ENCODE measurements at places on chromosomes 4 and X. TPM values are rescaled to one million over a fixed set of nuclear protein-coding genes. Genes with fewer than 3 reads are reported as not detected.

Gene BTK
- not detected for total RNA-seq

Gene SPINK2
- not detected for total RNA-seq

Gene UGT8
- total RNA-seq, result not detected

Gene F11
- not detected for total RNA-seq

Gene CPE
- total RNA-seq, result 77.9 TPM

Gene SRPX2
- 36.7 TPM for total RNA-seq

Gene SSX4
- total RNA-seq, result not detected

- H3K36me3 ChIP-seq, result no peaks in the 10 kb centered on the region
- no peak overlapping the region for H3K4me3 ChIP-seq
- H3K27ac ChIP-seq, result no peak overlapping the region
- H3K27me3 ChIP-seq, result no peaks in the 10 kb centered on the region
- DNase-seq, result no peak
These were observed 871.7 kb downstream of the FAM133A start for GRCh38 chrX:94545722-94546121.

- no peak overlapping the region for H3K27ac ChIP-seq
- DNase-seq, result peak; percentile 6
- H3K36me3 ChIP-seq, result no peaks in the 10 kb centered on the region
- no peaks in the 10 kb centered on the region for H3K27me3 ChIP-seq
These were observed 122.9 kb downstream of the PPA2 start for GRCh38 chr4:105350859-105351490.

- no peaks in the 10 kb centered on the region for H3K27me3 ChIP-seq
- DNase-seq, result no peak
- H3K4me3 ChIP-seq, result no peak overlapping the region
- H3K4me1 ChIP-seq, result no peaks in the 10 kb centered on the region
- no peak overlapping the region for H3K27ac ChIP-seq
- H3K36me3 ChIP-seq, result no peaks in the 10 kb centered on the region
These were observed 271.2 kb upstream of the SMIM31 start for GRCh38 chr4:164482758-164483157.

DNA sequence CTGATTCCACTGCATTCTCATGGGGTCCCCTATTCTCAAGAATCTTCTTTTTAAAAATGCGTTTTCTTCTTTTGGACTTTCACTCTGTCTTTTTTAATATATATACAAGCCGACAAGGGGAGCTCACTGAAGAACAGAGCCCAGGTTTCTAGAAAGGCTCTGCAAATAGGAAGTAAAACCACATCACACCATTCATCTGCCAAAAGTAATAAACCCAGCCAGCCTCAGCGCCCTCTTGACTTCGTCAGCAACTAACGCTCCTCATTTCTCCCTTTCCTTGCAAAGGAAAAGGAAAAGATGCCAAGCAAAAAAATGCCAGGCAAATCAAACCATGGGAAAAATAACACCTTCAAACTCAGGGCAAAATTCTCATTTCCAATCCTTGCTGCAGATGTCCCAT is 136.4 kb downstream of the HHIP start:
- no peak overlapping the region for H3K4me3 ChIP-seq
- H3K27ac ChIP-seq, result no peak overlapping the region
- peaks cover 39% of the 10 kb centered on the region for H3K27me3 ChIP-seq

GRCh38 chr4:52840531-52841370 is 21.4 kb upstream of the RASL11B start:
- H3K4me1 ChIP-seq, result peaks cover 28% of the 10 kb centered on the region
- H3K4me3 ChIP-seq, result no peak overlapping the region
- H3K27me3 ChIP-seq, result no peaks in the 10 kb centered on the region
- DNase-seq, result no peak
- no peaks in the 10 kb centered on the region for H3K36me3 ChIP-seq
- no peak overlapping the region for H3K27ac ChIP-seq

DNA sequence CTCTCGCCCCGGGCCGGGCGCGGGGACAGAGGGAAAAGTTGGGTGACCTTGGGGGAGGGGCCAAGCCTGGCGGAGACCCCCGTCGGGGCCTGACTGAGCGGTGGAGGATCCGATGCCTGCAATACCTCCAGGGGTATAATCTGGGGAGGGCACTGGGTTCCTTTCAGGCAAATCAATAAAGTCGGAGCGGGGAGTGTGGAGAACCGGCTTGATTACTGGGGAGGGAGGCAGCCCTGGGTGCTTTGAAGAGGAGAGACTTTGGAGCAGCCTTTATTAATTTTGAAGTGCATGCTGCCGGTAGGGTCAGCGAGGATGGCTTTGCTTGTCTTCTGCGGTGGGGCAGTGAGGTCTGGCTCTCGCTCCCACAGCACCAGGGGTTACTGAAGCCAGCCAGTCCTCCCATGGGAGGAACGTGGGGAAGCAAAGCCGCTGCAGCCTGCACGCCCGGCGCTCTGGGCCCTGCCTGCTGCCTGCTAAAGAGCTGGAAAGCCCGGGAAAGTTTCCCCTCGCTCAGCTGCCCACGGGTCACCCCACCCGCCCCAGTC is 403 bp upstream of the LGI2 start:
- H3K27me3 ChIP-seq, result peaks cover 57% of the 10 kb centered on the region
- H3K4me3 ChIP-seq, result peak overlapping the region; percentile 58
- no peaks in the 10 kb centered on the region for H3K36me3 ChIP-seq
- no peaks in the 10 kb centered on the region for H3K4me1 ChIP-seq

- no peak overlapping the region for H3K4me3 ChIP-seq
- H3K27me3 ChIP-seq, result peaks cover 39% of the 10 kb centered on the region
- H3K27ac ChIP-seq, result no peak overlapping the region
- peaks cover 22% of the 10 kb centered on the region for H3K4me1 ChIP-seq
- H3K36me3 ChIP-seq, result no peaks in the 10 kb centered on the region
These were observed 323.2 kb downstream of the RAB28 start for GRCh38 chr4:13160920-13161319.

DNA sequence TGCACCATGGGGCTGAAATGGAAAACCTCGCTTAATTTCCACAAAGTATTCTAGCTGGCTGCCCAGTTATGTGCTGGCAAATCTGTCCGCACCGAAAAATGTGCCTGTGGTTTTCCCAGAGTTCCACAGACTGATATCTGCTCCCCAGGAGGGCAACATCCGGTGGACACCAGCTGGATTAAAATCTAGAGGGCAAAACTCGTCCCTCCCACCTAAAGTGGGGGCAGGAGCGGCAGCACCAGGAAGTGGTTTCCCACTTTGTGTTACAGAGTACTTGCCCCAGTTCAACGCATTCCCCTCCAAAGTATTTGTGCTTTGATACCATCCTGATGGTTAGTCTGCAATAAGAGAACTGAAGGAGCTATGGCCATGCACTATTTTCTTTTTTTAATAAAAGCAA is 187.6 kb downstream of the TSPAN5 start:
- peaks cover 37% of the 10 kb centered on the region for H3K4me1 ChIP-seq
- H3K36me3 ChIP-seq, result peaks cover 12% of the 10 kb centered on the region
- H3K4me3 ChIP-seq, result no peak overlapping the region
- H3K27ac ChIP-seq, result no peak overlapping the region
- no peak for DNase-seq

- no peak overlapping the region for H3K4me3 ChIP-seq
- no peaks in the 10 kb centered on the region for H3K36me3 ChIP-seq
- DNase-seq, result no peak
- H3K27me3 ChIP-seq, result no peaks in the 10 kb centered on the region
These were observed 293.4 kb downstream of the BMPR1B start for GRCh38 chr4:95050980-95051701.

DNA sequence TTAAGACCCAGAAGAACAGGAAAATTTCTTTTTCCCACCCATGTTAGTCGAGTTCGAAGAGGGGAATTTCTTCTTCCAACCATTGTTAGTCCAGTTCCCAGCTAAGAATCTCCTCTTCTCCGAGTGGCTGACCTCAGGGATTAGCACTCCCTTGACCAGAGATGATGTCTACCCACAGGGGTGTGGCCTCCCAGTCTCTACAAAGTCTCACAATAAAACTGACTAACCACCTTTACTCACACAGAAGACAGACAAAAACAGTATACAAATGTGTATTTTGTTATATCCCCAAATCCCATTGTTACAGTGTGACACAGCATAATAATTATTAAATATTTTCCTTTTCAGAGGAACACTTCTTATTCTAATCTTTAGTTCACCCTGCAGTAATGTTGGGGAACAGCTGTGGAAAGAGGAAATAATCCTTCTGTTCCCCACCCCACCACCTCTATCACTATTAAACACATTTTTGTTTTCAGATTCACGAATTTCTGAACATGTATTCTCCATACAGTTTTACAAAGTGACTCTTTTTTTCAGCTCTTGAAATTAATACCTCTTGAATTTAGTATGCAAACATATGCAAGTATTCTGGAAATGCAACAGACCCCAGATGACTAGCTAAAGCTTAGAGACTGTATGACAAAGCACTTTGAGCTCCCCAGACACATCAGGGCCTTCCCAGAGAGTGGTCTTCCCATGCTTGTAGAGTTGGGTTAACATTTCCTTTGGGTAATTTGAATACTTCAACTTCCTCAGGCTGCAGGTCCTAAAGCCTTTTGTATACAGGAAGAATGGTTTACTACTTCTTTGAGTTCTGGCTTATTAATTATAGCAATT is 62.5 kb upstream of the NFKB1 start:
- H3K36me3 ChIP-seq, result no peaks in the 10 kb centered on the region
- H3K4me1 ChIP-seq, result peaks cover 22% of the 10 kb centered on the region
- H3K27me3 ChIP-seq, result no peaks in the 10 kb centered on the region
- peak; percentile 71 for DNase-seq
- H3K4me3 ChIP-seq, result no peak overlapping the region

GRCh38 chrX:14356401-14356800 is 172.9 kb upstream of the GLRA2 start:
- H3K4me3 ChIP-seq, result no peak overlapping the region
- H3K27ac ChIP-seq, result peak overlapping the region; percentile 33
- H3K36me3 ChIP-seq, result no peaks in the 10 kb centered on the region
- DNase-seq, result peak; percentile 81

- H3K36me3 ChIP-seq, result no peaks in the 10 kb centered on the region
- H3K4me1 ChIP-seq, result no peaks in the 10 kb centered on the region
- H3K27ac ChIP-seq, result no peak overlapping the region
- DNase-seq, result no peak
- H3K4me3 ChIP-seq, result no peak overlapping the region
- 0 out of 2 replicates have a peak, but pooled peaks cover 8% of the 10 kb centered on the region for H3K27me3 ChIP-seq
These were observed 16.0 kb upstream of the HPGD start for GRCh38 chr4:174538123-174538875.

DNA sequence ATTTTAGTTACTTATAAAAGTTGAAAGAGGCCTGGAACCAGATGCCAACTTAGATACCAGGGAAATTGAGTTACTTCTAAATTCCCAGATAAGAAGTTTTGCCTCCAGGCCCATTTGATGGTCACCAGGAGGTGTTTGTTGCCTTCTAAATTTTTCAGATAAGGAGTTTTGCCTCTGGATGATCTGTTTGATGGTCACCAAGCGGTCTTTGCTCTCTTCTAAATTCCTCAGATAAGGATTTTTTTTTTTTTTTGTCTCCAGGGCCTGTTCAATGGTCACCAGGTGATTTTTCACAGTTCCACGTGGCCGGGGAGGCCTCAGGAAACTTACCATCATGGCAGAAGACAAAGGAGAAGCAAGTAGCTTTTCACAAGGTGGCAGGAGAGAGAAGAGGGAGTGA is 66.5 kb downstream of the FAM9B start:
- no peak overlapping the region for H3K4me3 ChIP-seq
- no peak overlapping the region for H3K27ac ChIP-seq
- DNase-seq, result no peak

DNA sequence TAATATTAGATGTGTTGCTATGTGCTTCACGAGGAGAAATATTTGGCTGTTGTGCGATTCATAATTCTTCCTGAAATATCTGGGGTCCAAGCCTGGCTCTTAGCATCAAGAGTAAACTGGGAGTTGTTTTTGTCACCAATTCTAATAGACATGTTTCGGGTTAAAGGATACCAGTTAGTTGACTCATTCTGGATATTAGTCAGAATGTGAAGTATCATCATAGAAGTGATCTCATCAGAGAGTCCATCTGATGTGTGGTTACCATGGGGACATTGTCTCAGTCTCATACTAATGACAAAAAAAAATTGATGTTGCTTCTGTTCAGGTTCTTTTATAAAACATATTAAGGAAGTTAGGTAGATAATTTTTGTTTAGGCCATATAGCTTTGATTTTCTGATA is 57.2 kb upstream of the MTMR1 start:
- no peak overlapping the region for H3K4me3 ChIP-seq
- H3K36me3 ChIP-seq, result no peaks in the 10 kb centered on the region
- no peaks in the 10 kb centered on the region for H3K27me3 ChIP-seq
- DNase-seq, result peak; percentile 90
- H3K27ac ChIP-seq, result peak overlapping the region; percentile 73

DNA sequence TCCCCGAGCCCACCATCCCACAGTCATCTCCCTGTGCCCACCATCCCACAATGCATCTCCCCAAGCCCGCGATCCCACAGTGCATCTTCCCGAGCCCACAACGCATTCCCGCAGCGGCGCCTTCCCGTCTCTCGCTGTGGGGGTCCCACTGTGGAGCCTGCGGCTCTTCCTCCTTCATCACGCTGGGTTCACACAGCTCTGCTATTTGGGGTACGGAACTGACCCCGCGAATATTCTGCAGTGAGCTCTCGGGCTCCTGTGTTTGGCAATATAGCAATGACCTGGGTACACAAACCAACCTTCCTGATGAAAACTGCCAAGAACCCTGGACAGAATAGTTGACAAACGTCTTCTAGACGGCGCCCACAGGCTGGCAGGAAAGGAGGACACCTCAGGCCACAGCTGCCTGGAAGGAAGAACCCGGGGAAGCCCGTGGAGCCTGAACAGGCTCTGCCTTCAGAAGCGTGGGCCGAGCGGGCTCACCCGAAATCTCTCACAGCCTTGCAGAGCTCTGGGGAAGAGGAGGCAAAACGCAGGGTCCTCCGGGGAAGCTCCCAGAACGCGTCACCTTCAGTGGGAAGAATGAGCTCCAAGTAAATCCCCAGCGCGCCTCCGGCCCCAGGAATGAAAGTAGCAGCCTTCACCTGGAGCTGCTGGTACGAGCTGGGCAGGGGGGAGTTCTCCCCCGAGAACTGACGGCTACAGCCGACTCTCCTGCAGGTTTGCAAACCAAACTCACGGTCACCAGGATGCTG is 22.9 kb downstream of the PPP2R3B start:
- no peak for DNase-seq
- H3K36me3 ChIP-seq, result no peaks in the 10 kb centered on the region
- no peak overlapping the region for H3K4me3 ChIP-seq
- H3K27me3 ChIP-seq, result no peaks in the 10 kb centered on the region
- no peaks in the 10 kb centered on the region for H3K4me1 ChIP-seq
- H3K27ac ChIP-seq, result no peak overlapping the region

GRCh38 chr4:148574911-148575310 is 132.7 kb upstream of the NR3C2 start:
- no peak overlapping the region for H3K4me3 ChIP-seq
- no peaks in the 10 kb centered on the region for H3K4me1 ChIP-seq
- no peak for DNase-seq
- no peaks in the 10 kb centered on the region for H3K27me3 ChIP-seq
- no peak overlapping the region for H3K27ac ChIP-seq

- H3K4me3 ChIP-seq, result no peak overlapping the region
- peaks cover 22% of the 10 kb centered on the region for H3K4me1 ChIP-seq
- H3K27me3 ChIP-seq, result no peaks in the 10 kb centered on the region
- no peak overlapping the region for H3K27ac ChIP-seq
- no peak for DNase-seq
- no peaks in the 10 kb centered on the region for H3K36me3 ChIP-seq
These were observed 26.2 kb upstream of the GPR78 start for GRCh38 chr4:8553991-8554405.

- no peaks in the 10 kb centered on the region for H3K27me3 ChIP-seq
- H3K4me1 ChIP-seq, result peaks cover 18% of the 10 kb centered on the region
- H3K36me3 ChIP-seq, result peaks cover 38% of the 10 kb centered on the region
These were observed 20.0 kb downstream of the CLCN3 start for GRCh38 chr4:169640261-169640870.
